ENCODE measurements at places on chromosomes 2 and 18.

DNA sequence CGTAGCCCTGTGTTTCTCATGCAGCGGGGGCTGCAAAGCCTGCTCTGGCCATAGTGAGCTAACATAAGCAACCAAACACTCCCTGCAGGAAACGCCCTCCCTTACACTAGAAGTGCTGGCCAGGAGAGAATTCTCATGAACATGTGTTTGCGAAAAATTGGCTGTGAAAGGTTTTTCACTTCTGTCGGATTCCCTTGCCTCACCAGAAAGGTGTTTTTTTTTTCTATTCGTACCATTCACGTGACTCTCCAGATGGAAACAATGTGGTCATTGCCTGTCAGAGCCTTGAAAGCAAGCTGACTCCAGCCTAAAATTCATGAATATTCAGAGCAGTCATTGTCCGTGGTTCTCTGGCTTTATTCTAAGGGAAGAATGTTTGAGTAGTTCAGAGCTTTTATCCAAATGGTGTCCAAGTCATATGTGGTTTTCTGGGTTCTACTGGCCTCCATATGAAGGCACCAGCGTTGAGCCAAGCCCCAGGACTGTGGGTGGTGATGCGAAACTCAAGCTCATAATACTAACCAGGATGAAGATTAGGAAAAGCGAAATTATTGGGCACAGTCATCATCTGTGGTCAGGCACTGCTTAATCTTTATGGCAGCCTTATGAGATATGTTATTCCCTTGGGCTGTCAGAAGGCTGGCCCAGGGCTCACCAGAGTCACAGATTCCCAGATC lies 236.4 kb downstream of the ALPK2 start:
- no peak for DNase-seq

GRCh38 chr2:219638948-219639755 lies 11.7 kb downstream of the SLC4A3 start:
- no peak for DNase-seq

DNA sequence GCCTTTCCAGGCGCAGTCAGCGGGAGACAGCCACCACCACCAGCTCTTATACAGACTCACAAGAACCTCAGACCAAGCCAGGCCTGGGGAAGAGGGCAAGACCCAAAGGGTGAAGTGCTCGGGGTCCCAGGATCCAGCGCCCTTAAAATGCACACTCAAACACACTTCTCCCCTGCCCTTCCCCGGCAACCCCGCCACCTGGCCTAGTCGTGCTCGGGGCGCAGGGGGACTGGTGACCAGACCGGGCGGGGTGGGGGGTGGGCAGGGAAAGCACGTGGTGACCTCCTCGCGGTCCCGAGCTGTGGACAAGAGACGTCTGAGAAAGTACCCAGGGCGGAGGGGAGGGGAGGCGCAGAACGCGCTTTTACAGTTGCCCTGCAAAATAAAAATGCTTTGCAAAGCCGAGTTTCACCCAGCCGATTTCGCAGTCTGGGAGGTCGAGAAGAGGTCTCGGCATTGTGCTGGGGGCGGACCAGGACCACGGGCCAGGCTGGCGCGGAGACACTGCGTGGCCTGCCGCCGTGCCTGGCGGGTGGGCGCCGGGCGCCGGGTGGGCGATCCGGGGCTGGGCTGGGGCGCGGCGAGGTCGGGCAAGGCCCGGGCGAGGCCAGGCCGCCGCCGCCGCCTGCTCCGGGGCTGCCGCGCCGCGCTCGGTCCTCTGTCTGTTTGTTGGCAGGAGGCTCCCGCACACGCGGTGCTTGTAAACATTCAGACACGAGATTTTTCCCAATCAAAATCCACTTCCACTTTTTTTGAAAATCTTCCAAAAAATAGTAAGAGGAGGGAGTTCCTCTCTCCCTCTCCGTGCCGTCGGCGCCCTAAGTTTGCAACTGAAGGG lies 2.0 kb downstream of the BCL11A start:
- DNase-seq: peak; percentile 41

DNA sequence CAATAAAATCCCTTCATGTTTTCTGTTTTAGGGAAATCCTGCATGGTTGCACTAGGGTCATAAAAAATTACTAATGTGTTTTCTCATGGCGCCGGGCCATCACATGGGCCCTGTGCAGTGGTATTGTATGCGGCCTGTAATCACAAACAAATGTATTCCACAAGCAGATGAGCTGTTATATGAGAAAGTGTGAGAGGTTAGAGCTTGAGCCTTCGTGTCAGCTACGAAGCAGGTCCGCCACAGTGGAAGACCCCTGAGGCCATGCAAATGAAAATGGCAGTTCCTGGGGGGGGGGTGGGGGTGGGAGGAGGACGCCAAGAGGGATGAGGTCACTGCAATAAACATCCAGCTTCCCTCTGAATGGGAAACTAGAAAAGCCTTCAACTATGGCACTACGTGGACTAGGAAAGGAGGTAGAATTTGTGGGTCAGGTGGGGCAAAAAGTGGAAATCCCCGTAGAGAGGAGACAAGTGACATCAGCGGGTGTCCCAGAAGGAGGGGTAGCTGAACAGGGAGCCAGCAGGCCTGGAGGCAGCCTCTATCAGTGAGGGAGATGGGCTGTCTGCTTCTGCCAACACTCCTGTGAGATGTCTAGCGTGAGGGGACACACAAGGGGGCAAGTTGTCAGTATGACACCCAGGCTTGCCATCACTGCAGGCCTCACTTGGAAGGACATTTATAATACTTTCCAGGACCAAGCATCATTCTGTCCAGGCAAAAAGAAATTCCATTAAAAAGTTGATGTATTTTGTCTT lies 130.3 kb upstream of the CTAGE1 start:
- DNase-seq: no peak

DNA sequence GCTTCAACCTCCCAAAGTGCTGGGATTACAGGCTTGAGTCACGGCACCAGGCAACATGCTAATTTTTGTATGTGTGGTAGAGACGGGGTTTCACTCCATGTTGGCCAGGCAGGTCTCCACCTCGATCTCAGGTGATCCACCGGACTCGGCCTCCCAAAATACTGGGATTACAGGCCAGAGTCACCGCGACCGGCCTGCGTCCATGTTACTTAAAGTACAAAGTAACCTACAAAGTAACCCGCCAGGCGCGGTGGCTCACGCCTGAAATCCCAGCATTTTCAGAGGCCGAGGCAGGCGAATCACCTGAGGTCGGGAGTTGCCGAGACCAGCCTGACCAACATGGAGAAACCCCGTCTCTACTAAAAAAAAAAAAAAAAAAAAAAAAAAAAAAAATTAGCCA lies 1.1 kb upstream of the ANKRD30B start:
- no peak for DNase-seq

DNA sequence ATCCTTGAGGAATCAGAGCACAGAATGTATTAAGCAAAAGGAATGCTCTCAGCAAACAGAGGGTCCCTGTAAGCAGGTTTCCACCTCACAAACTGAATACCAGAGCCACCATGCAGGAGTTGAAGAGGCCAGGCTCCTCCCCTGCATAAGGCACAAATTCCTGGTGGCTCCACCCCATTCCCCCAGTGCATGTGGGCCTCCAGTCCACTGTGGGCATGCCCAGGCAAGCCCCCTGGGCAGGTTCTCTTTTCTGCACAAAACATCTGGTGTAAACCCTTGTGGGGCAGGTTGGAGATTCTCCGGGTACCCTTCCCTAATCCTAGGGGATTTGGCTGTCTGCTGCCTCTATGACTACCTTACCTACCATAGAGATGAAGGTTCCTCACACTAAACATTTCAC lies 166.5 kb downstream of the PTPRM start:
- no peak for DNase-seq

DNA sequence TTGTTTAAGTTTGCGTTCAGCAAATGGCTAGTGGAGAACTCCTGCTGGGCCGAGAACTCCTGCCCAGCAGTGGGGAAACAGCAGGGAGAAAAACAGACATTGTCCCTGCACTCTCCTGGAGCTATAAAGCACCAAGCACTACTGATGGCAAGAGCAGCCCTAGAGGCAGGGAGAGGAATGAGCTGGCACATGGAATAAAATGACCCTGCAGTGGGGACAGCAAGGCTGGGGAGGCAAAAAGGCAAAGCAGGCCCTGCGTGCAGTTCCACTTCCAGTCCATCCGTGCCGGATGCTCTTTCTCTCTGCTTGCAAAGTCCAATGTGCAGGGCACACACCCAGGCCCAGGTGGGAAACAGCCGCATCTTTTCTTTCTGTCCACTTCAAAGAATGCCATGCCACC lies 415.5 kb downstream of the LRATD1 start:
- DNase-seq: no peak

DNA sequence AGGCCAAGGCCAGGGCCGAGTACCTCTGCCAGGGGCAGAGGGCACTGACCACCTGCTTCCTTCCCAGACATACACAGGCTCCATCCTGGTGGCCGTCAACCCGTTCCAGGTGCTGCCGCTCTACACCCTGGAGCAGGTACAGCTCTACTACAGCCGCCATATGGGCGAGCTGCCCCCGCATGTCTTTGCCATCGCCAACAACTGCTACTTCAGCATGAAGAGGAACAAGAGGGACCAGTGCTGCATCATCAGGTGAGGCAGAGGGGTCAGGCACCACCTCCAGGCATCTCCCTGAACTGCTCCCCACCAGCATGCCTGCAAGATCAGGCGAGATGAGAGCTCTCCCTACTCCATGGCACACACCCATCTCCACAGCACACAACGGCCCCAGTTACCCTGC lies 31.1 kb downstream of the MYO7B start:
- DNase-seq: no peak

DNA sequence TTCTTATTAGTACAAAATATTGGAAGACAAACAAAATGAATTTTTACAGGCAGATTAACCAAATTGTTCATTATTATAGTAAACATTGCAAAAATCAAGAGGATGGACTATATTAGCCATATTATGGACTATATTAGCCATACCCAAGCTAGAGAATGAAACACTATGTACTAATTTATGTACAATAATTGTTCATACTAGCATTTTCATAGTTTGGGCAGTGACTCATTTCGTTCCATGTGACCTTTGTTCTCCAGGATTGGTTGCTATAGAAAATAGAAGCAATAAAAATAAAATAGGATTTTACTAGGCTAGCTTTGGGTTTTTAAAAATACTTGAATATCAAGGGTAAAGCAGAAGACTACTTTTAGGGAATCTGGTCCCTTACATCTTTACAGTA lies 176.8 kb downstream of the ZEB2 start:
- no peak for DNase-seq

GRCh38 chr2:190563646-190564045 lies 29.1 kb upstream of the NEMP2 start:
- no peak for DNase-seq

DNA sequence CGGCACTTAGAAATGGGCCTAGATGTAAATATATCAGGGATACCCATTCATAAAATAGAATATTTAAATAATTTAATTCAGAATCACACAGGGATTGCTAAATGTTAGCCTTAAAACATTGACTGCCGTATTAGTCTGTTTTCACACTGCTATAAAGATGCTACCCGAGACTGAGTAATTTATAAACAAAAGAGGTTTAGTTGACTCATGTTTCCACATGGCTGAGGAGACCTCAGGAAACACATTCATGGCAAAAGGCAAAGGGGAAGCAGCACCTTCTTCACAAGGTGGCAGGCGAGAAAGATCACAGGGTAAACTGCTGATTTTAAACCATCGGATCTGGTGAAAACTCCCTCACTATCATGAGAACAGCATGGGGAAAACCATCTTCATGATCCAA lies 223.6 kb upstream of the GULP1 start:
- DNase-seq: no peak

DNA sequence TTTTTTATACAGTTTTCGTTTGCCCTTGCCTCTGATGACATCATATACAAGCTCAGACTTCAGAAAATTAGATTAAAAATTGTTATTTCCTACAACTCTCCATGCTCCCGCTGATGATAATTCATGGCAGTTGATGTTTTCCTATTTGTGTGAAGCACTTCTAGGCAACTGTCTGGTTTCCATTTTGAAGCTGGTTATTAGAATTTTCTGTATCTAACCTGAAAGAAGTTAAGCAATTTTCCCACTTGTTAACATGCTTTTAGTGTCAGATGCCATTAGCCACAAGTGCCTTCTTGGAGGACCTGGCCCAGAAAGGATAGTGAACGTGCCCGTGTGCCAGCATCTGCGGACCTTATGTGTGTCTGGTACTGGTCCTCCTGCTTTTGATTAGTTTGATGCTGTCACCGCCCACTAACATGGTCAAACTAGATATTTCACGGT lies 347.6 kb upstream of the RAB12 start:
- no peak for DNase-seq

GRCh38 chr18:76953156-76953555 lies 130.8 kb downstream of the ZNF236 start:
- DNase-seq: no peak

DNA sequence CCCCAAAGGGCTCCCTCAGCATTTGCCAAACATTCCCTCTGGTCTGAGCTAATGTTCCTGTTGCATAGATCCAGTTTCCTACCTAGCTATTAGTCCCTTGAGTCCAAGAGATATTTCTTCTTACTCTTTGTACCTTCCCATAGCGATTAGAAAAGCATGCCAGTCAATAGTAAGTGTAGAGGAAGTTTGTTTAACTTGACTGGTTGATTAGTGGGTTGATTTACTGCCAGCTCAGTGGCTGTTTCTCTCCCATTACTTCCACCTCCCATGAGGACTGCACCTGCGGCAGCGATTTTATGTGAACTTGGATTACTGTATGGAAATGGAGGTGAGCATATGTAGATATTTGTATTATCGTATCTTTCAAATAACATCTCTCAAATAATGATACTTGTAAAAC lies 1748.4 kb upstream of the CELF4 start:
- DNase-seq: no peak
